K562 (cell line): ENCODE measurements at places on chromosomes 13 and 19.

DNA sequence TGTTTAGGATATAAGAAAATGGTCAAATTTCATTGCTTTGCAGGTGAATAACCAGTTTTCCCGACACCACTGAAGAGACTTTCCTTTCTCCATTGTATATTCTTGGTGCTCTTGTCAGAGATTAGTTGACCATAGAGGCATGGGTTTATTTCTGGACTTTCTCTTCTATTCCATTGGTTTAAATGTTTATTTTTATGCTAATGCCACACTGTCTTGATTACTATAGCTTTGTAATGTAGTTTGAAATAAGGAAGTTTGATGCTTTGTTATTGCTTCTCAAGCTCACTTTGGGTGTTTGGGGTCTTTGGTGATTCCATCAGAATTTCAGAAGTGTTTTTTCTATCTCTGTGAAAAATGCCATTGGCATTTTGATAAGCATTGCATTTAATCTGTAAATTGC, 190.0 kb upstream of the SPRY2 start:
- H3K4me3 ChIP-seq, result no peak overlapping the region
- peak; percentile 0 for DNase-seq
- H3K4me1 ChIP-seq, result no peaks in the 10 kb centered on the region

GRCh38 chr13:18947376-18947977, 234.1 kb downstream of the TUBA3C start:
- H3K27ac ChIP-seq, result no peak overlapping the region
- H3K36me3 ChIP-seq, result no peaks in the 10 kb centered on the region
- no peak for DNase-seq
- peaks cover 27% of the 10 kb centered on the region for H3K4me1 ChIP-seq

GRCh38 chr13:110233951-110234280, 73.0 kb downstream of the COL4A1 start:
- no peak overlapping the region for H3K4me3 ChIP-seq
- H3K27me3 ChIP-seq, result peaks cover 27% of the 10 kb centered on the region
- H3K27ac ChIP-seq, result no peak overlapping the region
- no peaks in the 10 kb centered on the region for H3K36me3 ChIP-seq
- no peaks in the 10 kb centered on the region for H3K4me1 ChIP-seq
- DNase-seq, result no peak

DNA sequence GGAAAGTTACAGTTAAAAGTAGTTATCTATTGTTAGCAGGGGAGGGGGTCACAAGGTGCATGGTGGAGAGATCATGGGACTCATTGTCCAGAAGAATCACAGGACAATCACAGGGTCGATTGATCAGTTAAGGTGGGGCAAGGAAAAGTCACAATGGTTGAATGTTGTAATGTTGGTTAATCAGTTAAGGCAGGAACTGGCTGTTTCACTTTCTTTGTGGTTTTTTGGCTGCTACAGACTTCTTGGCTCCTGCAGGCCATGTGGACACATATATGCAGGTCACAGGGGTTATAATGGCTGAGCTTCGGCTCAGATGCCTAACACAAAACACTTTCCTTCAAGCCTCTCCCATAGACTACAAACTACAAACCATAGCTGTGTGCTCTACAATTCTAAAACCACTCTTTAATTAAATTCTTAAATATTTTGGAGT, 6.9 kb upstream of the ZNF431 start:
- H3K27me3 ChIP-seq, result no peaks in the 10 kb centered on the region
- no peaks in the 10 kb centered on the region for H3K36me3 ChIP-seq
- no peaks in the 10 kb centered on the region; the same call in 2 of the 3 replicates for H3K4me1 ChIP-seq
- no peak for DNase-seq
- H3K27ac ChIP-seq, result no peak overlapping the region

- no peaks in the 10 kb centered on the region; the same call in 2 of the 3 replicates for H3K27me3 ChIP-seq
- H3K36me3 ChIP-seq, result no peaks in the 10 kb centered on the region
- no peak overlapping the region for H3K27ac ChIP-seq
- no peak overlapping the region for H3K4me3 ChIP-seq
- H3K4me1 ChIP-seq, result no peaks in the 10 kb centered on the region
These were observed 50.6 kb downstream of the HSPH1 start for GRCh38 chr13:31111136-31111535.

DNA sequence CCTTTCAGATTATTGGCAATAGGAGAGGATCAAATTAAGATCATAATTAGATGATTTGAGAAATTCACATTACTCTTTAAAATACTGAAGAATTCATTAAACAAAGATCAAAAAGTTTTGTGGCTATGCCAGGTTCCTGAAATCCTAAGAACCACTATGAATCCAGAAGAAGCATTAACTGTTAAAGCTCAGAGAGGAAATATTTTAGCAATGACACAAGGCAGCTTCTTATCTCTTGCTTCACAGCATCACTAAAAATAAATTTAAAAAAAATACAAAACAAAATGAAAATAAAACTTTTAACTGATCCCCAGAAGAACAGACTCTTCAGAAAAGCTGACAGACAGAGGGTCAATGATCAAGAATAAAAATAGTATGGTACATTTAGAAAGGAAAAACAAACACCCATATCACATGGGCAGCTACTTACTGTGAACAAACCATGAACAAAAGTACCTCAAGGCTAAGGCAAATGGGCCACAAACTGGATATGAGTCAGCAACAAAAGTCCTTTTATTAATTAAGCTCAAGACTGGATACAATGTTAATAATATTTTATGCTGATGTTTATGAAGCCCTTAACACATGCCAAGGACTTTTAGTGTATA, 19.6 kb downstream of the RNF6 start:
- no peak overlapping the region for H3K4me3 ChIP-seq
- H3K27me3 ChIP-seq, result no peaks in the 10 kb centered on the region
- no peak overlapping the region for H3K27ac ChIP-seq
- no peak for DNase-seq
- H3K4me1 ChIP-seq, result no peaks in the 10 kb centered on the region

DNA sequence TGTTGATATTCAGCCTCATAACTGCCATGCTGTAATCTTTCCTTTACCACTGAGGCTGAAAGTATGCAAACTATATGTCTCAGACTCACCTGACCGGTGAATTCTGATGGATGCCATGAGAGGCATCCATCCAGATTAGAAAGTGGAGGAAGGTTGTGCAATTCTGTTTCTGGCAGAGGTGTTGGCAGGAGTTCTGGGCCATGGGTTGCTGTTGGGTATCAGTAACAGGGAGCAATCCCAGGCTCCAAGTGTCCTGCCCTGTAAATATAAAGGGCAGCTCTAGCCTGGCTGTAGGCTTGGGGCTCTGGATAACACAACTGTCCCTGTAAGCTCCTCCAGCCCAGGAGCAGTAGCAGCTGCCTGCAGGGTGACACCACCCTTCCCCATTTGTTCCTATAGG, 77.4 kb upstream of the ABCC4 start:
- no peaks in the 10 kb centered on the region for H3K36me3 ChIP-seq
- DNase-seq, result no peak
- peaks cover 6% of the 10 kb centered on the region; the same call in 2 of the 3 replicates for H3K4me1 ChIP-seq
- H3K27ac ChIP-seq, result no peak overlapping the region
- no peaks in the 10 kb centered on the region for H3K27me3 ChIP-seq

DNA sequence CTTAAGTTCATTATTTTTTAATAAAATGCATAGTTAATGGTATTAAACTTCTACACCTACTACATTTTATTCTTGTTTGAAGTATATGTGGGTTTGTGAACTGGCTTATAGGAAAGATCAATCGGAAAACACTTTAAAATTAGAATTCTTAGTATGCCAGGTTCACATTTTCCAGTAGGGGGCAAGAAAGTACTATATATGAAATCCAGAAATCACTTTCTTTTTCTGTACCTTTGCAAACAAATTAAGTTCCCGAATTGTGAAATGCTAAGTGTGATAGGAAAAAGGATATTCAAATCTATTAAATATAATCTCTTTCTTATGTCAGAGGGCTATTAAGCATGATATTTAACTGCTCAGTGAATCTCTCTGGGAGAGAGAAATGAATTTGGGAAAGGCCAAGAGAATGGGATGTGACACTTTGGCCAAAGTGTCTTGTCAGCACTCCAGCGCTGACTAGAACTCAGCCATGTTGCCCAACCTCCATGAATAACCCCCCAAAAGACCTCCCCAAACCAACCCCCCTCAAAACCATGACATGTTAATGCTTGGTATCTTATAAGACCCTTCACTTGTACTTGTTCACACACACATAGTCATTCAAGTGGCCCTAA, 122.6 kb upstream of the SLC10A2 start:
- H3K27me3 ChIP-seq, result no peaks in the 10 kb centered on the region
- no peak overlapping the region for H3K4me3 ChIP-seq
- no peaks in the 10 kb centered on the region for H3K36me3 ChIP-seq
- no peak for DNase-seq

DNA sequence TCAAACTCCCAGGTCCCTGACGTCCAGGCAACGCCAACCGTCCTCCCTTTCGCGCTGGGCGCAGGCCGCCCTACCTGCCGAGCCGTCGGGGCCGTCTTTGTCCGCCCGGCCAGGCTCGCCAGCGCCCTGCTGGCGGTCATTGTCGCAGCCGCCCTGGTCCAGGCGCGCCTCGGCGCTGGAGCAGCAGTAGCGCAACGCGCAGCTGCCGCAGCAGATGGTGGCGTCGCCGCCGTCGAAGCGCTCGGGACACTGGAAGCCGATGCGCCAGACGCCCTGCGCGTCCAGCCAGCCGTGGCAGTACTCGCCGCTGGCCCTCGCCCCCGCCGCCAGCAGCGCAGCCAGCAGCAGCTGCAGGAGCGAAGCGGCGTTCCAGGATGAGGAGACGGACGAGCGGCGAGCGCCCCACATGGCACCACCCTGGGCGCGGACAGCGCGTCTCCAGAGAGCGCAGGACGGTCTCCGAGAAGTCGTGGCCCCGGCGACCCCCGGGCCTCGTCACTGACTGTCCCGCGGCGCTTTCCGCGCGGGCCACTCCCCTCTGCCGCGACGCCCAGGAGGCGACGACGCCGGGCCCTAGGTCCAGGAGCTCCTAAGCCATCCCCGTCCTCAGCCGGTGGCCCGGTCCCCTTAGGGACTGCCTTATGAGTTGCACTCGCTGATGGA, 1.1 kb downstream of the SHISA2 start:
- H3K4me3 ChIP-seq, result no peak overlapping the region
- no peaks in the 10 kb centered on the region; the same call in 1 of the 2 replicates for H3K4me1 ChIP-seq
- H3K27me3 ChIP-seq, result peaks cover 23% of the 10 kb centered on the region
- no peak overlapping the region for H3K27ac ChIP-seq
- H3K36me3 ChIP-seq, result no peaks in the 10 kb centered on the region

DNA sequence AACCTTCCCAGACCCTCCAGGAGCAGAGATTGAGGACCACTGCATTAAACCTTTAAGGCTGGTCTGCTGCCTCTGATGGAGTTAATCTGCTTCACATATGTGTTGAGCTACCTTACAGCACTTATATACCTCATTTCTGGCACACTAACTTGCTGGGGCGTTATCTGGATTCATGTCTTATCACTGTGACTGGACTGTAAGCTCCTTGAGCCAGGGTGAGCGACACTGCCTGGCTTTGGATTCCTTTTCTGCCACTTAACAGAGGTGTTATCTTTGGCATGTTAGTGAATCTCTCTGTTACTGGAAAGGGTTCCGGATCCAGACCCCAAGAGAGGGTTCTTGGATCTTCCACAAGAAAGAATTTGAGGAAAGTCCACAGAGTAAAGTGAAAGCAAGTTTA, 69.8 kb upstream of the RGCC start:
- H3K36me3 ChIP-seq, result no peaks in the 10 kb centered on the region
- no peaks in the 10 kb centered on the region for H3K4me1 ChIP-seq
- H3K27ac ChIP-seq, result no peak overlapping the region
- no peak overlapping the region for H3K4me3 ChIP-seq
- no peaks in the 10 kb centered on the region for H3K27me3 ChIP-seq

DNA sequence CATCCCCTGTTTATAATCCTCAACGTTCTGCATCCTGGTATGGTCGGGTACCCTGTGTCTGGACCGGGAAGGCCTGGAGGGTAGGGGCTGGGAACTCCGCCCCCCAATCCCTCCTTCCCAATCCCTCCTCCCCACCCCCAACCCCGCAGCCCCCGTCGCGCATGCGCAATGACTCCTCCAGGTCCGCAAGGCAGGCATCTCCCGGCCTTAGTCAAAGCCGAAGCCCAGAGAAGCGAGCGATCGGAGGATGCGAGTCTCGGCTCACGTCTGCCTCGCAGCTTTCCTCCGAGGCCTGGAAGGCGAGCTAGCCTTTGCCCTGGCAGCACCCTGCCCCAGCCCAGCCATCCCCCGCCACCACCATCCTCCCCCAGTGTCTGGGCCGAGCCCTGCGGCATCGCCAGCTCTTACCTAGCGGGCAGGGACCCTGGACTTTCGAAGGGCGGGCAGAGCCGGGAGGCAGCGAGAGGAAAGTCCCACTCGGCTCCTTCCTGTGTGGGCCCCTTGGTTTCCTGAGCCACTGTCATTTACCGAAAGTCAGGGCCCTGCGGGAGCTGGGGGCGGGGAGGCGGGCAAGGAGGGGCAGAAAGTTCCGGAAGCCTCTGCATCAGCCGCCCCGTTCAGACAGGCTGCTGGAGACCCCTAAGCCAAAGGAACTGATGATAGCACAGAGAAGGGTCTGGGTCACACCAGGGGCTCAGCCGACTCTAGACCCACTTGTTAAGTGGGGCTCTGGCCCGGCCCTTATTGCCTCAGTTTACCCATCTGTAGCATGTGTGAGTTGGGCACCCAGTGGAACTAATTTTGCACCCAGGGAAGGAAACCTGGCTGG, at the start of gene JAK3:
Gene JAK3 (minus strand): TSS at position 445 of the 829 bp plus-strand sequence. CDS start 3,565 bp downstream, outside the sequence.
- no peaks in the 10 kb centered on the region for H3K36me3 ChIP-seq
- peak; percentile 78 for DNase-seq
- no peaks in the 10 kb centered on the region; the same call in 2 of the 3 replicates for H3K4me1 ChIP-seq
- H3K27me3 ChIP-seq, result no peaks in the 10 kb centered on the region
- H3K27ac ChIP-seq, result no peak within 1 kb of the TSS
- H3K4me3 ChIP-seq, result no peak within 1 kb of the TSS

- H3K4me3 ChIP-seq, result no peak overlapping the region
- peaks cover 4% of the 10 kb centered on the region; the same call in 1 of the 3 replicates for H3K27me3 ChIP-seq
- peaks cover 5% of the 10 kb centered on the region; the same call in 1 of the 3 replicates for H3K4me1 ChIP-seq
- no peak overlapping the region for H3K27ac ChIP-seq
These were observed 22.5 kb downstream of the IQCN start for GRCh38 chr19:18251587-18252369.

DNA sequence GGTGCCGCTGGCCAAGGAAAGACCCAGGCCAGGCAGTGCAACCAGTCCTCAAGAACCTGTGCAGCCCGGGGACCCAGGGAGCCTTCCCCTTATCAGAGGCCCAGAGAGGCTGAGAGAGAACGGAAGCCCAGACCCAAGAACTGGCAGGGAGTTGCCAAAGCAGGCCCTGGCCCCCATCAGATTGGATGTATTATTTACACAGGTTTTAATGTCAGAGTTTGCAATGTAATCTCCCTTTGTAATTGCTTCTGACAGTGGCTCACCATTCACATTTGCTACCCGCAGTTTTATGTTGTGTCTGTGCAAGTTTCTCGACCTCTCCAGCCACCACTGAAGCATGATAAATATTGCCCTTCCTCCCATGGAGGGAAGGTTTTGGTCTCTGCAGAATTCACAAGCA, 660.9 kb downstream of the LIG4 start:
- no peak for DNase-seq
- H3K27ac ChIP-seq, result no peak overlapping the region
- H3K4me3 ChIP-seq, result no peak overlapping the region
- H3K36me3 ChIP-seq, result no peaks in the 10 kb centered on the region
- H3K4me1 ChIP-seq, result no peaks in the 10 kb centered on the region

- no peak overlapping the region for H3K27ac ChIP-seq
- DNase-seq, result no peak
- no peaks in the 10 kb centered on the region for H3K27me3 ChIP-seq
These were observed 84.0 kb upstream of the SLC7A1 start for GRCh38 chr13:29679396-29680053.
